ENCODE measurements at places on chromosomes 5 and 9.

DNA sequence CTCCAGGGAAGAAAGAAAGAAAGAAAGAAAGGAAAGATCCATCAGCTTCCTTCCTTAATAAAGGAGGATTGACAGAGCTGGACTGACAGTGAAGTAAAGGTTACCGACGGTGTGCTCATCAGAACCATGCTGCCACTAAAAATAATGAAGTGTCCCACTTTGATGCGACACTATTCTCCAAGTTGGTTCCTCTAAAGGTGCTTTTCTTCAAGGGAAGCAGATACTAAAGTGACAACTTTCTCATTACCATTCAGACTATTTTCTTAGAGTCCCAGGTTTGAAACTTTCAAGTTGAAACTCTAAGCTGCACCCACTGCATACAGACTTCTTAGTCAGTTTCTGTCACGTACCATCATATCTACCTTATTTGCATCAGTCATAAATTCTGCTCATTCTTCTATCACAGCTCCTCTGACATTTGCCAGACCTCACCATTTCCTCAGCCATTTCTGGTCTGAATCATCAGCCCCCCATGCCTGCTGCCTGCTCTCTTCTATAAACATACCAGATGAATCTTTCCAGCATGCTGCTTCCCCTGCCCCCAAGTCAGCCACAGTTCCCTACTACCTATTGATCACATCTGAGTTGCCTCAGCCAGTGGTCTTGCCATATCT, 177.6 kb downstream of the DEPDC1B start:
- DNase-seq: no peak

- DNase-seq: no peak
Observed at GRCh38 chr5:165887147-165887546, 2381.7 kb downstream of the MAT2B start.

GRCh38 chr9:84137968-84138367, 157.4 kb downstream of the RMI1 start:
- no peak for DNase-seq

DNA sequence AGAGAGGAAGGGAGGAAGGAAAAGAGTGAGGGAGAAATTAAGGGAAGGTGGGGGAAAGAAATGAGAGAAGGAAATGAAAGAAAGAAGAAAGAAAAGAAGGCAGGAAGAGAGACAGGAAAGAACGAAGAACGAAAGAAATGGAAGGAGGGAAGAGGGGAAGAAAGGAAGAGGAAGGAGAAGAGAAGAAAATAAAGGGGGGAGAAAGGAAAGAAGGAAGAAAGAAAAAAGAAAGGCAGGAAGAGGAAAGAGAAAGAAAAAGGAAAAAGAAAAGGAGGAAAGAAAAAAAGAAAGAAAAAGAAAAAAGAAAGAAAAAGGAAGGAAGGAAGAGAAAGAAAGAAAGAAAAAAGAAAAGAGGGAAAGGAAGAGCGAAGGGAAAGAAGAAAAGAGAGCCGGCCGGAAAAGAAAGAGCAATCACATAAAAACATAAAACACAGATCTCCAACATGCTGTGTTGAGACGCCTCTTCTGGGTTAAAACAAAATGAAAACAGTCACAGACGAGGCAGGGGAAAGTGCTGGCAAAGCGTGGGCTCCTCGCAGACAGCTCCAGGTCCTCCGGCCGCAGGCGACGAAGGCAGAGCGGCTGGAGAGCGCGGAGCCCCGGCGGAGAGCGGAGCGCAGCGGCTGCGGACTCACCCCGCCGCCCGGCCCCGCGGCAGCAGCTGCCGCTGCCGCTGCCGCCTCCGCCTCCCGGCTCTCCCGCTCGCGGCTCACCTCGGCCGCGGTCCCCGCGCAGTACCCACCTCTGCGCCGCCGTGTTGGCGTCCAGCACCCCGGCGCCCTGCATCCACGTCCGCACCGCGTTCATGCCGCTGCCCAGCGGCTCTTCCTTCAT, 896 bp downstream of the EBF1 start:
- DNase-seq: no peak

- DNase-seq: no peak
Observed at GRCh38 chr9:134847138-134847537, 33.5 kb upstream of the FCN2 start.

DNA sequence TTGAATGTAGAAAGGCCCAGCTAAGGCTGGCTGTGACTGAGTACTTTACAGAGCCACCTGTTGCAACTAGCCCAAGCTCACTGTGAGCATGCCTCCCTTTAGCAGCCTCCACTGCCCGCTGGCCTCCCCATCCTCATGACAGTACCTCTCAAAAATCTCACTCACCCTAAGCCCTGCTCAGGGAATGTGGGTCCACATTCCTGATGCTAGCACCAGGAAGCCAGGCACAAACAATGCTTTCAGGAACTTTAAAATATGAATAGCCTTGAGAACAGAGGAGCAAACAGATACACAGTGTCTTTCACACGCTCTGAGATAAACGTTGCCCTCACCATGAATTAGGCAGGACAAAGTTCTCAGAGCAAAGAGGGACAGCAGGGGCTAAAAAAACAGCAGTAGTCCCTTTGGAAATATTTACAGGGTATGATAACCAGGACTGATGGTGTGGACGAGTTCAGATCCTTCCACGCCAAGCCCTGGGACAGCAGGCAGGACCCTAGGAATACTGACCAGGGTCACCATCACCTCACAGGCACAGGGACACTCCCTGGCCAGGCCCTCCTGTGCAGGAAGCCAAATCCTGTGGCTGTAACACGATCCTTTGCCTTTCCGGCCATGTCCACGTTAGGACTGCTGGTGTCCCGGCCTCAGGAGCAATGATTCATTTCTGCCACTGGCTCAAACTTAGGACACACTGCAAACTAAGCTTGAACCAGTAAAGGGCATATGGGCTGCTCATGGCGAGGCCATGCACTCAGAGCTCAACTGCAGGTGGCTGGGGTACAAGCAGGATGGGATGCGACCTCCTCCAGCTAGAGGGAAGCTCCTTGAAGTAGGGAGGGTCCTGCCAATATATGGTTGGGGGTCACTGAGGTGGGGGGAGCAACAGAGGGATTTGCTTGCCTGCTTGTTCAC, 9.6 kb downstream of the ACSL6 start:
- DNase-seq: no peak

GRCh38 chr5:58457050-58457449, 2.8 kb downstream of the PLK2 start:
- no peak for DNase-seq

- DNase-seq: no peak
Observed at GRCh38 chr9:76023715-76024195, 133.3 kb downstream of the PCSK5 start.

- no peak for DNase-seq
Observed at GRCh38 chr9:104808035-104808614, 44.2 kb downstream of the NIPSNAP3B start.

DNA sequence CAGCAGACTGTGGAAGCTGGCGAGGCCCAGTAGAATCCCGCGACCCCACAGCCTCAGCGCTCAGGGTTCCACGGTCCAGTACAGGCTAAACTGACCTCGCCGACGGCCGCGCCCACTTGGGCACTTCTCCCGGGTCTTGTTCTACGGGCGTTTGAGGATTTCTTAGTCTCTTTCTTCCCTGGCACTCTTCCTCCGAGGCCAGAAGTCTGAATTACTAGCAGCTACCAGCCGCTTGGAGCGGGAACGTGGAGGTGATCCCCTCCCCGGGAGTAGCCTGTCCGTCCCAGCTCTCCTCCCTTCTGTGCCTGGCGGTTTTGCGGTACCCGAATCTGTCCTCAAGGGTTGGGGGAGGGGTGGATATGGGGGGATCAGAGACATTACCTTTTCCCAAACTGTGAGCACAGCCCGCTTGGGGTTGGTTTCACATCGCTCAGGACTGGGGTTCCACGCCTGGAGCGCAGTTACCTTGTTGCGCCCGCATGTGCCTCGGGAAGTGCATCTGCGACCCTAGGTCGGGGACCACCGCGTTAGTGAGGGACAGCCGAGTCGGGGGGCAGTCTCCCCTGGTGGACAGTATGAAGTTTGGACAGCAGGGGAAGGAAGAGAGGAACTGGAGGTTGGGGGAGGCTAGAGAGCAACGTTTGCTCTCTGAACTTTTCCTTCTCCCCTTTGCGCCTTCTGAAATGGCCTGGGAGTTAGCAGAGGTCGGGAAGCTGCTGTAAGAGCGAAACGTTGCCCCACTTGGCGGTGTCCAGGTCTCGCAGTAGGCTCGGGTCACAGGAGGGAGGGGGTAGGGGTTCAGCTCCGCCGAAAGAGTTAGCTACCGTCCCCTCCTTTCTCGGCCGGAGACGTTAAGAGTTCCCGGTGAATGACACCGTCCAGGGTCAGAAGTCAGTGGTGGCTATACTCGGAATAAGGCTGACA, 190.8 kb downstream of the MEF2C start:
- no peak for DNase-seq

GRCh38 chr5:72386639-72387038, 66.5 kb downstream of the PTCD2 start:
- DNase-seq: no peak

- no peak for DNase-seq
Observed at GRCh38 chr5:94709277-94709676, 90.8 kb downstream of the SLF1 start.

DNA sequence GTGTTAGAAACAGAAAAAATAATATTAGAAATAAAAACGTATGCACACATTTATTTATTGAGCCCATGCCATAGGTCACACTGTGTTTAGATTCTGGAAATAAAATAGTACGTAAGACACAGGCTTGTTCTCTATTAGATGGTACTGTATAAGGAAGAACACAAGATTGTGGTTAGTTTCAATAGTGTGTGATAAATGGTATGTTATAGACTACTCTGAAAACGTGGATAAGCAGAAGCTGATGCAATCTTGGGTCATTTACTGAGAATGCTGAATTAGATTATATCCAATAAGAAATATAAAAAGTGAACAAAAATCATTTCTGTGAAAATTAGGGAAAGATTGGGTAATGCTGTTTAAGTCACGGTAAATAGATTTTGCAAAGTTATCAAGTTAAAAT, 1456.4 kb upstream of the ACO1 start:
- no peak for DNase-seq

- DNase-seq: no peak
Observed at GRCh38 chr9:93577078-93577974, 942 bp downstream of the PHF2 start.
